ENCODE measurements at places on chromosomes 3 and 15. TPM values are rescaled to one million over a fixed set of nuclear protein-coding genes. Genes with fewer than 3 reads are reported as not detected.

- no peak for DNase-seq
- H3K27ac ChIP-seq: no peak overlapping the region
- H3K4me1 ChIP-seq: no peaks in the 10 kb centered on the region
- H3K27me3 ChIP-seq: peaks cover 6% of the 10 kb centered on the region
- no peak overlapping the region for H3K4me3 ChIP-seq
Observed at GRCh38 chr3:9194509-9195184, 54.8 kb downstream of the SRGAP3 start.

Gene ARHGEF3
- total RNA-seq: 130 TPM

GRCh38 chr3:157026091-157026490, 133.9 kb downstream of the CCNL1 start:
- peaks cover 7% of the 10 kb centered on the region for H3K27me3 ChIP-seq
- H3K4me3 ChIP-seq: no peak overlapping the region
- no peak for DNase-seq
- H3K4me1 ChIP-seq: peaks cover 8% of the 10 kb centered on the region
- peaks cover 2% of the 10 kb centered on the region for H3K36me3 ChIP-seq

DNA sequence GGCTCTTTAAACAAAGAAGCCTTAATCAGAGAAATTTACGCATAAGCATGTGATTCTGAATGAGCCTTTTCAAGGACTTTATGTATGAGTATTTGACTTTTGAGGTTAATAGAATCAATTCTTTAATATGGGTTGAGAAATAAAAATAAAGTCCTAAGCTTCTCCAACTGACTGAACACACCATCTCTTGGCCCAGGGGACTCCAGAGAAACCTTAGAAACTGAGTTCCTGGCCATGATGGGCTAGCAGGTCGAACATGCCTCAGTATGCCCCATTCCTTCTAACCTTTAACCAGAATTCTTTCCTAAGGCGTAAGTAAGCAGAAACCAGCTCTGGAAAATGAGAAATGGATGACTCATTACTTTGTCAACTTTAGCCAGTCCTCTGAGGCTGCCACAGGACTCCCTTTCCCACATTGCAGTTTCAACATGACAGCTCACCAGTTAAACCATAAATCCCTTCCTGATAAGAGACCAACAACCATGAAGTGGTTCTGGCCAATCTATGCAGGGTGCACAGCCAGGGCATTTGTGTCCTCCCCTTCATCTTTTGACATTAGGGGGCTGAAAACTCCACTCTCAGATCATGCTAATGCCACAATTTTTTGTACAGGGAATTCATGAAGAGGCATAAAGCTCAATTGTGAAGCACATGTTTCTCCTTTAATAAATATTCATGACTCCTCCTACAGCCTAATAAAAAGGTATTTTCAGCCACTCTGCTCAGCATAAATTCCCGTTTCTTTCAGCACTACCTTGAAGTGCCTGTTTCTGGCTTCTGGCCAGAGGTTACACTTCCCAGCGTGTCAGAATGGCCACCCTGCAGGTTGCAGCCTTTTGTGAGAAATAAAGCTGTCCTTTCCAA, 33.3 kb downstream of the TM4SF18 start:
- H3K4me3 ChIP-seq: no peak overlapping the region
- DNase-seq: no peak
- no peaks in the 10 kb centered on the region for H3K36me3 ChIP-seq
- H3K27ac ChIP-seq: no peak overlapping the region
- H3K4me1 ChIP-seq: peaks cover 1% of the 10 kb centered on the region

GRCh38 chr15:59594493-59594942, 17.1 kb upstream of the GCNT3 start:
- H3K4me1 ChIP-seq: peaks cover 12% of the 10 kb centered on the region
- peaks cover 22% of the 10 kb centered on the region for H3K27me3 ChIP-seq
- H3K27ac ChIP-seq: no peak overlapping the region

Gene ARHGAP11A
- total RNA-seq: 108 TPM

GRCh38 chr3:44030687-44031305, 210.9 kb upstream of the TOPAZ1 start:
- no peak overlapping the region for H3K4me3 ChIP-seq
- H3K36me3 ChIP-seq: no peaks in the 10 kb centered on the region
- no peaks in the 10 kb centered on the region for H3K4me1 ChIP-seq
- DNase-seq: no peak
- H3K27ac ChIP-seq: no peak overlapping the region

Gene ZNF774
- total RNA-seq: 1.6 TPM

Gene SMAD6
- 0.94 TPM for total RNA-seq

GRCh38 chr15:52483707-52484106, 45.0 kb downstream of the MYO5A start:
- DNase-seq: no peak
- no peak overlapping the region for H3K4me3 ChIP-seq
- H3K27me3 ChIP-seq: no peaks in the 10 kb centered on the region
- H3K4me1 ChIP-seq: peaks cover 47% of the 10 kb centered on the region

Gene ZMYND10
- total RNA-seq: 2.7 TPM

- no peak for DNase-seq
- peak overlapping the region; percentile 59 for H3K4me3 ChIP-seq
- H3K4me1 ChIP-seq: peaks cover 31% of the 10 kb centered on the region
- H3K36me3 ChIP-seq: peaks cover 2% of the 10 kb centered on the region
Observed at GRCh38 chr3:18778598-18778997, 353.5 kb upstream of the SATB1 start.

Gene VPS39
- 88.8 TPM for total RNA-seq

GRCh38 chr3:184339001-184339400, 1.6 kb downstream of the FAM131A start:
- DNase-seq: no peak
- H3K27me3 ChIP-seq: no peaks in the 10 kb centered on the region
- peaks cover 4% of the 10 kb centered on the region for H3K36me3 ChIP-seq
- H3K4me3 ChIP-seq: no peak overlapping the region
- H3K27ac ChIP-seq: no peak overlapping the region

Gene SLC12A1
- total RNA-seq: not detected

DNA sequence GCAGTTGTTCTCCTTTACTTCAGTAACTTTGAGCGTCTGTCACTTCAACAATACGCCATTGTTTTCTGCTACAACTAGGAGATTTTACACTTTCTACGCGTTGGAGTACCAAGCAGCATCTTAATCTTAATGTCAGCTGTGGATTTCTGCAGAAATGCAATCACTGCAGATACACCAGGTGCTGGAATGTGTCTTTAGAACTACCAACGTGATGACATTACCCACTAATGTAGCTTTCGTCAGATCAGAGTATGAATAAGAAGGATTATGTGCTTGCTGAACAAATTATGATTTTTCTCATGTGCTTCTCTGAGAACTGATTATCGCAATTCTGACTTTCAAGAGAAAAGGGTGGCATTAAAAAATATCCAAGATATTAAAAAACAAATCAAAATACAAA, 77.5 kb upstream of the CNTN3 start:
- no peaks in the 10 kb centered on the region for H3K36me3 ChIP-seq
- H3K4me3 ChIP-seq: no peak overlapping the region
- no peak for DNase-seq
- no peaks in the 10 kb centered on the region for H3K27me3 ChIP-seq
- no peaks in the 10 kb centered on the region for H3K4me1 ChIP-seq

Gene SEMA3B
- 1.0 TPM for total RNA-seq

Gene NR2F2
- total RNA-seq: not detected

DNA sequence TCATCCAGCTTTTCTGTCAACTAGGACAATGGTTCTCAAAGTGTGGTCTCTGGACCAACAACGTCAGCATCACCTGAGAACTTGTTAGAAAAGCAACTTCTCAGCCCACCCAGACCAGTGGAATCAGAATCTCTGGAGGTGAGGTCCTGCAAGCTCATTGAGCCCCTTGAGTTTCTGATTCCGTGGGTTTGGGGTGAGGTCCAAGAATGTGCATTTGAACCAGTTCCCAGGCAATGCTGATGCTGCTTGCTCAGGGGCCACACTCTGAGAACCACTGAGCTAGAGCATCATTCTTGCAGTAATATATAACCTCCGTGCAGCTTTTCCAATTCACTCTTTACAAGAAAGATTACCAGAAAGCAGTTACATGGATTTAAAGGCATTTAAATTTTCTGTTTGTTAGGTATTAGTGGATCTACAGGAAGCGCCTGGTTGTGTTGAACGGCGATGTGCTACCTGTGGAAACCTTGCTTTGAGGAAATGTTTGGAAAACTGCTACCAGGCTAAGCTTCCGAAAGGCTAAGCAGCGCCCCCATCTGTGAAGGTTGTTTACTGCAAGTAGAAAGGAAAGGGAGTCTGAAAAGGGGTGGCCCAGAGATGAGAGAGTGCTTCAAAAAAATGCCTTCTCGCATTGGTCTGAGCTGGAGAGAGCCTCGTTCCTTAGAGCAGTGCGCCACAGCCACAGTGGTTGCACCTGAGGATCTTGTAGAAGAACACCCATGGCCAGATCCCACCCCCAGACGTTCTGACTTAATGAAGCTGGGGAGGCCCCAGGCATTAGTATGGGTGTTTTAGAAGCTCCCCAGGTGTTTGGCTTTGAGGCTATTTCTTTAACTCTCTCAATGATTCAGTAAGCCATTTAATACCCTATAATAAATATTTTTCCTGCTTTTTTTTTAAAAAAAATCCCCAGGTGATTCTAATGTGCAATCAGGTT, 50.0 kb downstream of the RLBP1 start:
- no peak overlapping the region for H3K4me3 ChIP-seq
- H3K36me3 ChIP-seq: peaks cover 5% of the 10 kb centered on the region
- H3K4me1 ChIP-seq: peaks cover 11% of the 10 kb centered on the region

Data from activated naive CD8-positive, alpha-beta T cell treated with anti-CD3 and anti-CD28 coated beads, Interleukin-2, amount 10 ng/mL, durations not matched to agents 7 days and 5 days (primary cell).